ENCODE measurements at places on chromosomes 3 and 15. TPM values are rescaled to one million over a fixed set of nuclear protein-coding genes. Genes with fewer than 3 reads are reported as not detected.

GRCh38 chr3:122760453-122761271 lies 33.0 kb downstream of the HSPBAP1 start:
- no peak for DNase-seq

DNA sequence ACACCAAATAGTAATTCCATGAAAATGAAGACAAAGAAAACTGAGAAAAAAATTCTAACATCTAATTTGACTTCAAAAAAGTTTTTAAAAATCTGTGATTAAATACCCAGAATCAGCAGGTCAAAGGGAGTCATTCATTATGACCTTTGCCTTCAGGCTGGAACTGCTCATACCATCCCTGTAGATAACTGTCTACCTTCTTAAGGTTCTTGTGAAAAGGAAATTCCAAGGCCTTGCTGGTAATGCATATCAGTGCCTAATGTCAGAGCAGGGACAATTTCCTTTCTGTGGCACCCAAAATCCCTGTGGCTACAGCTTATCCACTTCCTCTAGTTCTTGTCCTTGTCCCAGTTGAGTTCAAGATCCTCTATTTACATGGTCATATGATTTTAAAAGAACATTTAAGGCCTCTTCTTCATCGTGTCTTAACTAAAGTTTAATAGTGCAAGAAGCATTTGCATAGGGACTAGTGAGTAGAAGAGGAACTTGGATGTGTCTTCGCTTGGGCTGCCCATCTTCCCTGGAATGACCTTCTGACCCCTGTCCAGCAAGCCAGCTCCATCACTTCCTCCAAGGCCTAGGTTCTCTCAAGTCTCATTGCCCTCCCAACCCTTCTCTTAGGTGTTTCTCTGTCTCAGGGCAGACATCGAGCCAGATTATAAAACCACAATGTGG lies 8.7 kb upstream of the PLCL2 start:
- no peak for DNase-seq

- no peak for DNase-seq
Observed at GRCh38 chr3:124574012-124574411, 156.2 kb upstream of the UMPS start.

DNA sequence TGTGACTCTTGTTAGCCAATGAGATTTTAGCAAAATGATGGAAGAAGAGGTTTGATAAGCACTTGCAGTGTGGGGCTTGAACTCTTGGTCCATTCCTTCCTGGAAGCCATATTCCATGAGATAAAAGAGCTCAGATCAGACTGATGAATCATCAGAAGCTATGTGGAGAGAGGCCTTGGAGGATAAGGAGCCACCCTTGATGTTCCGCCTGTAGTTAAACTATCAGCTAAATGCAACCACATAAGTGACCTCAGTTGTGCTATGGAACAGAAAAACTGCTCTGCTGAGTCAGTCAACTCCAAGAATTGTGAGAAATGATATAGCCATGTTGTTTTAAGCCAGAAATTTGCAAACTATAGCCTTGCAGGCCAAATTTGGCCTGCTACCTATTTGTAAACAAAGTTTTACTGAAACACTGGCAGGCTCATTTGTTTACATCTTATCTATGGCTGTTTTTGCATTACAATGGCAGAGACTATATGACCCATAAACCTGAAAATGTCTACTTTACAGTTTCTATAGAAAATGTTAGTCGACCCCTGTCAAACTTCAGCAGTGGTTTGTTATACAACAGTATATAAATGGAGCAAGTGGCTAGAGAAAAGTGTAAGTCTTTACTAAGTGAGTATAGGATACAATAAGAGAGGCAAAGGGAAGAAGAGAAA lies 27.6 kb upstream of the GAP43 start:
- no peak for DNase-seq

DNA sequence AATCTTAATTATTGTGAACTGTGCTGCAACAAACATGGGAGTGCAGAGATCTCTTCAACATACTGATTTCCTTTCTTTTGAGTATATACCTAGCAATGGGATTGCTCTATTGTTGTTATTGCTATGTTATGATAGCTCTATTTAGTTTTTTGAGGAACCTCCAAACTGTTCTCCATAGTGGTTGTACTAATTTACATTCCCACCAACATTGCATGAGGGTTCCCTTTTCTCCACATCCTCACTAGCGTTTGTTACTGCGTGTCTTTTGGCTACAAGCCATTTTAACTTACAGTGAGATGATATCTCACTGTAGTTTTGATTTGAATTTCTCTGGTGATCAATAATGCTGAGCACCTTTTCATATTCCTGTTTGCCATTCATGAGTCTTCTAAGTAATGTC lies 45.5 kb upstream of the TNFSF10 start:
- DNase-seq, result no peak

GPR62 gene
- total RNA-seq, result not detected

DNA sequence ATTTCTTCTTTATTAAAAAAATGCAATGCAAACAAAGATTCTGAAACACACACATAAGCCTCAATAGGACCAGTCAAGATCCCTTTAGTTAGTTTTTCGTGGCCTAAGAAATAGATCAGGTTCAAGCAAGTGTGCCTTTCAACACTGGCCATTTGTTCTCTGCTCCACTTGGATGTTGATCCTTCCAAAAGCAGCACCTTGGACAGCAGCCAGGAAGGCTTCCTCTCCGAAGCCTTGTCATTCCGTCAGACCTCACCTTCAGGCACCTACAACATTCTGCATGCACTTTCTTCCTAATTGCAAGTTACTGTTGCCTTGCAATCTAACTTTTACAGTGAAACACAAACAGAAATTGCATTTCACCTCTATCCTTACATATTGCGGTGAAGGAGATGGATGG lies 155.9 kb upstream of the FEZF2 start:
- peak; percentile 36 for DNase-seq

TICRR gene
- 14.6 TPM for total RNA-seq

- DNase-seq, result no peak
Observed at GRCh38 chr3:61983479-61983878, 389.9 kb downstream of the FEZF2 start.

GRCh38 chr15:97234851-97235610 lies 725.5 kb upstream of the ARRDC4 start:
- DNase-seq, result peak; percentile 41

DNA sequence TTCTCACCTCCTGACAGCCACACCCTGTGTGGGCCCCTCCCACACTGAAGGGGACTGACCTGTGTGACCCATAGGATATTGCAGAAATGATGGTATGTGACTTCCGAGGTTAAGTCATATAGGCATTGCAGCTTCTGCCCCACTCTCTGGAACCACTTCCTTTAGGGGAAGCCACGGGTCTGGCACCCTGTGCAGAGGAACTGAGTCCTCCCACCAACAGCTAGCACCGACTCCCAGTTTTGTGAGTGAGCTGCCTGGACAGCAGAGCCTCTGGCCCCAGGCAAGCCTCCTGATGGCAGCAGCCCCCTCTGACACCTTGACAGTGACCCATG lies 24.6 kb upstream of the SLC6A6 start:
- no peak for DNase-seq

HDGFL3 gene
- total RNA-seq, result 16.2 TPM

SLC27A2 gene
- total RNA-seq, result 35.6 TPM

NDUFB4 gene
- 183 TPM for total RNA-seq

DNA sequence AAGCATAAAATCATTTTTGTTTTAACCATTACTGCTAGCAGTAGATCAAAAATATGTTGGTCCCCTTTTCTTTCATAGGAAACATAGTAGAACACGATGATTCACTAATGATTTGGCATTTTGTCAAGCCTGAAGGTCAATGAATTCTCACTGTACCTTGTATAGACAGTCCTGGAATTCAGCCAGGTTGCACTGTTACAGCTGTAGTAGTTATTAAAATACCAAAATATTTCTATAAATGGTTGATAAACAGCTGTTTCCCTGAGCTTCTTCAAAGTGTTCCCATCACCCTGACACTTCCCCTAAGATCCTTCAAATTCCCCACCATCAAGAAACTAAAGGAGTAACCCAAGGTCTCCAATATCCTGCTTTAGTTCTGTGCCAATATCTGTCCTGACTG lies 200.9 kb downstream of the ATP8B4 start:
- no peak for DNase-seq

PEX11A gene
- 19.0 TPM for total RNA-seq

- DNase-seq, result no peak
Observed at GRCh38 chr15:63800739-63801138, 33.0 kb downstream of the HERC1 start.

RTP3 gene
- not detected for total RNA-seq

DNA sequence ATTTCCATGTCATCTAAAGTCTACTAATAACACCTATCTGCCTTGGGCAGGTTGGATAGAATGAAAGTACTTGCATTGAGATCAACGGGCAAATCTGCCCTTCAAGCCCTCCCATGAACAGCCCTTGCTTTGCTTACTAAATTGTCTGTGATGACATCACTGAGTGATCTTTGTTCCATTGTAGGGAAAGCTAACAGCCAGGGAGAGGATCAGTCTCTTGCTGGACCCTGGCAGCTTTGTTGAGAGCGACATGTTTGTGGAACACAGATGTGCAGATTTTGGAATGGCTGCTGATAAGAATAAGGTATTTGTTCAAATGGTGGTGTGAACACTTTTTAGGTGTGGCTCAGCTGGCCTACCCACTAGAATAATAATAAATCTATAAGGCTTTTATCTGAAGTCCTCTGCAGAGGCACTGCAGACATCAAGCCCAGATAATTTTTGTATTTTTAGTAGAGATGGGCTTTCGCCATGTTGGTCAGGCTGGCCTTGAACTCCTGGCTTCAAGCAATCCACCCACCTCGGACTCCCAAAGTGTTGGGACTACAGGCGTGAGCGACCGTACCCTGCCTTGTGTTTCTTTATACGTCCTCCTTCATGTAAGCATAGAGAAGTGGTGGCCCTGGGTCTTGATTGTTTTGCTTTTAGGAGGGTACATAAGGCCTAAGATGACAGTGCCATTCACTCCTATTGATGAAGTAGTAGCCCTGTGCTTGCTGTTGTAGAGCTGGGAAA lies 5.7 kb downstream of the PCCB start:
- no peak for DNase-seq

DNA sequence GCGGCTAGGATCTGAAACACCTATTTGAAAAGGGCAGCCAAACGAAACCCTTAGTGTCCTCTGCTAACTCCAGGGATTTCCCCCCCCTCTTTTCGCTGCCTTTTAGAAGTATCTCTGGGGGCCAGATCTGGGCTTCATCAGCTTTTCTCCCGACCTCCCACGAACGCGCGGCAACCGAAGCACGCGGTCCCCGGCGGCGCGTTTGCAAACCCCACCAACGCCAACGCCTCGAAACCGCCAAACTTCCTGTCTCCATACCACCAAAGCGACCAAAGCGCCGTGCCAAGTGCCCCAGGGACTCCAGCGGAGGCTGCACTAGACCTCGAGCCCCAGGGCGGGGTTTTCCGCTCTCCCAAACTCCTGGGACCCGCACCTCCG lies 155.8 kb upstream of the FRMD4B start:
- no peak for DNase-seq

DNA sequence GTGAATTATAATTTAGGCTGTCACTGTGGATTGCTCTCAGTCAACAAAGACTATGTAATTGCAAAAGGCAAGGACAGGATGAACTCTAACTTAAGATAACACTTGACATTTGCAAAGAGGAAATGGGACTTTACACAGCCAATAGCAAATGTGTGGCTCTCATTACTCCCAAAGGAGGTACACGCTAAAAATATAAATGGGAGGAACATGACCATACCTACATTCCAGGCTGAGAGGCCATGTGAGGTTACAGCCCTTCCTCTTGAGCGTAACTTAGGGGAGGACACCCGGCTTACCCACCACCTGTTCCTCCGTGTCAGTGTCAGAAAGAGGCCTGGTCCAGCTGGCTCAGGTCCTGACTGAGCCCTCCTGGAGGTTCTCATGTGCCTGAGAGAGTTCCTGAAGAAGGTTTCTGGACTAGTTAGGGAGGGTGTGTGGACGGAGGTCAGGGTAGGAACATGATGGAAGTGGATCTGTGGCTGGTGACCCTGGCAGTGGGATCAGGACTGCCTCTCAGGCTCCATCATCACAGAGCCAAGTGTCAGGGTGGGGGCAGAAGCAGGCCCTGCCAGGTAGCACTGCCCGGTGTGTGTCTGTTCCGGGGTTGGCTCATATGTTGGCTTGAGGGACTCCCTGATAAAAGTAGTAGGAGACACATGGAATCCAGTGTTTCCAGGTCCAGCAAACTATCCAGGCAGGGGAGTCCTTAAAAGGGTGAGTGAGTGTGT lies 7.9 kb downstream of the POPDC2 start:
- DNase-seq, result no peak

LMAN1L gene
- not detected for total RNA-seq

- DNase-seq, result no peak
Observed at GRCh38 chr15:69606921-69607500, 154.4 kb downstream of the RPLP1 start.

- DNase-seq, result peak; percentile 20
Observed at GRCh38 chr15:35624881-35625280, 78.9 kb upstream of the DPH6 start.

GRCh38 chr3:16600780-16601536 lies 4.3 kb downstream of the DAZL start:
- peak; percentile 73 for DNase-seq

- DNase-seq, result peak; percentile 97
Observed at GRCh38 chr15:40847223-40847961, 3.5 kb downstream of the SPINT1 start.

CCDC54 gene
- total RNA-seq, result not detected

CRYGS gene
- total RNA-seq, result 2.6 TPM

THAP10 gene
- total RNA-seq, result 2.3 TPM

DNA sequence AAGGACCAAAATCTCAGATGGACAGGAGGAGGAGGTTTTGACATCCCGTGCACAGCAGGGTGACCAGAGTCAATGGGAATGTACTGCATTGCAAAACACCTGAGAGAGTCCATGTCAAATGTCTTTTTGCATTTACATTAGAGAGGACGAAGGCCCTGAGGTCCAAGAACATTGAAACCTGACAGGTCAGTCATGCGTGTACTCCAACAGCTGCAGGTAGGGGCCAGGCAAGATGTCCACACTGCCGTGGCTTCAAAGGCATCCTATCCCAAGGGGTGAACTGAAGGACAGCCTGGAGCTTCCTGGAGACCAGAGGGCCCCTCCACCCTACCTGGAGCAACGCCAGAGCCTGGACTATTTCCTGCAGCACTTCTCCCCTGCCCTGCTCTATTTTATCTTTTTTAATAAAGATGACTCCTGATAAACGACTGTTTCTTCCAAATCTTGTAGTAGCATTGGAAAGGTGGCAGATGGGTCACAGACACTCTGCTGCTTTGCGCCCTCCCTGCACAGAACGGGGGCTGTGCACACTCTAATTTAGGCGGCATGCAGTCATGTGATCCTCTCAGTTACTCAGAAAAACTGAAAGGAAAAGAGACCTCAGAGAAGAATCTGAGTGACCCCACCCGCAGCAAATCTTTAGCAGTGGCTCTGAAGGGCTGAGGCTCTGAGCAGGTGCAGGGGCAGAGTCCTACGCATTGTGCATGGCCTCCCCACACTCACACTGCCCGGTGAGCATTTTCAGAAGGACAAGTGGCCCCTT lies 68.2 kb downstream of the HMCES start:
- DNase-seq, result no peak

PLA2G4D gene
- total RNA-seq, result 0.27 TPM

GRCh38 chr3:46141813-46142212 lies 66.3 kb downstream of the CCR1 start:
- no peak for DNase-seq

GRCh38 chr3:130323503-130323902 lies 22.0 kb upstream of the COL6A5 start:
- DNase-seq, result no peak

GRCh38 chr3:56055546-56055945 lies 412.7 kb downstream of the ERC2 start:
- DNase-seq, result no peak

GRCh38 chr3:127446756-127447155 lies 143.8 kb downstream of the TPRA1 start:
- no peak for DNase-seq

Measured in colonic mucosa (tissue), 4 donors.